ENCODE measurements at places on chromosomes 11 and 22. TPM values are rescaled to one million over a fixed set of nuclear protein-coding genes. Genes with fewer than 3 reads are reported as not detected.

DNA sequence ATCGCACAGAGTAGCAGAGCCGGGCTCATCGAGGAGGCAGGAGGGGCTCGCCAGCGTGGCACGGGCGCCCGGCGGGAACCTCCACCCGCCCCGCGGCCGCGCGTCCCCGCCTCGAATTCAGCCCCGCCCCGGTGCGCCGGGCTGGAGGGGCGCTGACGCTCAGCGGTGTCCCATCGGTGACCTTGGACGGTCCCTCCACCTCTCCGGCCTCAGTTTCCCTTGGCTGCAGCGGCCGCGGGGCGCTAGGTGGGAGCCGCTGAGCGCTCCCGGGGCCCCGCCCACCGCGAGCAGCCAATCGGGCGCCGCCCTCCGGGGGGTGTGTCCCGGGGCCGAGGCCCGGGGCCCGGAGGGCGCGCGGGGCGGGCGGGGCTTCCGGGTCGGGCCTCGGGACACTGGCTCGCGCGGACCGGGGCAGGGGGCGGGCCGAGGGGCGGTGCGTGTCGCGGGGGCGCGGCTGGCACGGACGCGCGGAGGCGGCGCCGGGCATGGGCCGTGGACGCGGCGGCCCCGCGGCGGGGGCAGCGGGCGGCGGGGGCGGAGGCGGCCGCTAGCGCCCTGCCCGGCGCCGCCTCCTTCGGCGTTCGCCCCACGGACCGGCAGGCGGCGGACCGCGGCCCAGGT is at the start of gene PPARA:
Gene PPARA (plus strand): TSS at position 493 of the 621 bp plus-strand sequence. CDS start 47,858 bp downstream, outside the sequence.
- DNase-seq = peak; percentile 92

DNA sequence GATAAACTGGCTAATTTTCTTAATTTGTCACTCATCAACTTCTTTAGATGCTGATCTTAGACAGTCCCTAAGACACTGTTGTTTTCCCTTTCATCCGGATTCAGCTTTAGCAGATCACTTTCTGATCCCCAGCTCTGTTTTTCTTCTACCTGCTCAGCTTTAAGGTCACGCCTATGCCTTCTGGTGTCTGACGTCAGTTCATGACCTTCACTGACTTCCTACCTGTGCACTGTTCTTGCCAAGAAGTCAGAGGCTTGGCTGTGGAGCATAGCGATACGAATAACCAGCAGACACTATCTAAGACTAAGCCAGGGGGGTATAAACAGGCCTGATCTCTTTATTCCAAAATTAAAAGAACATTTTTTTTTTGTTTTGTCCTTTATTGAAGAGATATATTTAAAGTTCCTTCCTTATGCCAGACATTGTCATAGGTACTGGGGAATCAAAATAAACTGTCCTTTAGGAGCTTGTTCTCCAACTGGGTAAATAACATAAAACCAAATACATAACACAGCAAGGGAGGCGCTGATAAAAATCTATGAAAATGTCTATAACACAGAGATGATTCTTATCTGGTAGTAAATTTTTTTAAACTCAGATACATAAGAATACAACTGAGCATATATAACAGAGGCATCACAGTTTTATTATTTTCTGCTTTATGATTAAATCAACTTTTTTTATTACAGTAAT is 352.2 kb upstream of the CTSC start:
- peak; percentile 62 for DNase-seq

DNA sequence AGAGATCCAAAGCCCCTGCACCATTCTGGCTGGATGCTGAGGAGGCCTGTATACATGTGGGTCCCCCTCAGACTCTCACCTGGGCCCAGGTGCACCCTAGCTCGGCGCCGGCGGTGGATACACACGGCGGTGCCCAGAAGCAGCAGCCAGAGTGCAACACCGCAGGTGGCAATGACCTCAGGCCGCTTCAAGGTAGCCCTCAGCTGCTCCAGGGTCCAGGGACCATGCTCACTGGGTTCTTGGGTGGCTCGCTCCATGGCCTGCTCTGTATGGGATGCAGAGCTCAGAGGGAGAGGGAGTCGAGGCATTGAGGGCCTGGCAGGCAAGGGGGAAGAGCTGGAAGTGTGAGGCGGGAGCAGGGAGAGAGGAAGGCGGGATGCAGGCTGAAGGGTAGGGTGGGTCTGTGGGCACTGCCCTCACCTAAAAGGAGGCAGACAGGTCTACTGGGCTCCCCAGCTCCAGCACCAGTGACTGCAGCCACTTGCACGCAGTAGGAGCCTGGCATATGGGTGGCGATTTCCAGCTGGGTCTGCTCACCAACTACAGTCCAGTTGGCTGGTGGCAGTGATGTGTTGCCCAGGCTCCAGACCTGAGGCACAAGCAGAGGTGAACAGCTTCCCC is 3.8 kb downstream of the ROBO4 start:
- DNase-seq = no peak

- no peak for DNase-seq
These were observed 68.2 kb upstream of the RRM1 start for GRCh38 chr11:4026389-4026788.

Gene NDUFC2
- total RNA-seq = 181 TPM

Gene OR4P4
- total RNA-seq = not detected

Gene ACTN3
- 0.12 TPM for total RNA-seq

DNA sequence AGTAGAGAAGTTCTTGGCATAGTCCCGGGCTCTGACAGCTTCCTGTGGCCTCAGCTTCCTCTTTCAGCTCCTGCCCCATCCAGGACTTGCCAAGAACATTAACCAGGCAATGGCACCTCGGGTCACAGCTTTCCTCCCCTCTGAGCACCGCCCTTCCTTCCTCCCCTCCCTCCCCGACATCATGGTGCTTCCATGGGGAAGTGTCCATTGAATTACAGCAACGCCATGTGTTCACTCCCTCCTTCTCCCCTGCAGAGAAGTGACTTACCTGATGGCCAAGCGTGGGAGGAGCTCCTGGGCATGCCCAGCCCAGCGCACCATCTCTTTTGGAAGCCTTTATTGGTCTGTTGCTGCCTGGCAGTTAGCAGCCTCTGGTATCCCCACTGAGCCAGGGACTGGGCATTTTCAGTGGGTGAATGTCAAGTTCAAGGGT is 25.8 kb upstream of the DAGLA start:
- peak; percentile 46 for DNase-seq
